ENCODE measurements at places on chromosomes 1 and 21. TPM values are rescaled to one million over a fixed set of nuclear protein-coding genes. Genes with fewer than 3 reads are reported as not detected.

GRCh38 chr1:48784301-48784700 is 7.6 kb upstream of the BEND5 start:
- no peak for DNase-seq

The MROH9 gene
- 0.10 TPM for polyA plus RNA-seq

DNA sequence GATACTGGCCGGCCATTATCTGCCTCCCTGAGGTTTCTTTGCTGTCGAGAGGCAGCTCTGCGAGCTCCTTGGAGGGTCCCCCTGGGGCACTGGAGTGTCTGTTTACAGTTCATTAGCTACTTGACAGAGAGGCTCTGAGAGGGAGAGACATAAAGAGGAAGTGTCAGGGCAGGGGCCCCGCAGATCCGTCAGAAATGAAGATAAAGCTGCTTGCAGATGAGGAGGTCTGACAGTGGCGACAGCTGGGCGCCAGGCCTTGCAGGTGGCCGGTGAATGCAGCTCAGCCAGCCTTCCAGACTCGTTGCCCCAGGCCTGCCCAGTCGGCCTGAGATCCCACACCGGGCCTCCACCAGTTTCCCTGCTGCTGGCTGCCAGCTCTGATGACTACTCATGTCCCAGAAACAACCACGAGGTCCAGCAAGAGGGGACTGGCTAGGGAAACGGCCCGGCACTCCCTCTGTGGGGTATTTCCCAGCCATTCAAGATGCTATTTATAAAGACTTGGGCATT is 84.7 kb downstream of the DISP3 start:
- DNase-seq: no peak

DNA sequence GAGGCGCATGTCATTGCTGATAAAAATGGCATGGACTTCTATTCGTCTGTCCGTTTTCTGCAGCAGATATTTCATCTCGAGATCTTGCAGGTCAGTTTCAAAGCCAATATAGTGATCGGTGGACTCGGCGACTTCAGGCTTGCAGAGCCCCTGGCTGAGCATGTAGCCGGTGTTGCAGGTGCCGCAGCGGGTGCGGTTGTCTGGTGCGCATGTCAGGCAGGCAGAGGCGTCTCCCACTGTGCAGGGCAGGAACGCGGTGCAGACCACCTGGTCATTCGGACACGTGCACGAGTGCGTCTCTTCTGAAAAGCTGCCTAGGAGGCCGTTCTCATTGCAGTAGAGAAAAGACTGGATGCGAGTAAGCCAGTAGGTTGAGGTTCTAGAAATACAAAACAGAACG is 378.9 kb downstream of the BRINP3 start:
- no peak for DNase-seq

The PCSK9 gene
- polyA plus RNA-seq: 0.07 TPM

GRCh38 chr1:114715952-114716303 is 643 bp downstream of the NRAS start:
- DNase-seq: no peak

The AMY1C gene
- not detected for polyA plus RNA-seq

- peak; percentile 72 for DNase-seq
Observed at GRCh38 chr1:184212649-184213314, 161.3 kb downstream of the TSEN15 start.

GRCh38 chr1:17630048-17630830 is 90.7 kb downstream of the ARHGEF10L start:
- no peak for DNase-seq

DNA sequence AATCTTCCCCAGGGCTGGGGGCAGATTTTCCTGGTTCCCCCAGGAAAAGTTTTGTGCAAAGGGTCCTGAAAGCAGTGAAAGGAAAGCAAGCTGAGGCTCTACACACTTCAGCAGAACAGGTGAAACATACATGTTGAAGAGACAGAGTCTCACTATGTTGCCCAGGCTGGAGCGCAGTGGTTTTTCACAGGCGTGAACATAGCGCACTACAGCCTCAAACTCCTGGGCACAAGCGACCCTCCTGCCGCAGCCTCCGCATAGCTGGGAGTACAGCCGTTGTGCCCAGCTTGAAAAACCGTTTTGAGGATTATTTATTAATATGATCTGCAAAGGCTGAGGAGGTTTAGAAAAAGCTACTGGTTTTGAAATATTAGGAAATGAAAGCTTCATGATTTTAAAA is 11.8 kb downstream of the PRDM15 start:
- no peak for DNase-seq

GRCh38 chr1:221598122-221598521 is 143.8 kb downstream of the DUSP10 start:
- DNase-seq: no peak

DNA sequence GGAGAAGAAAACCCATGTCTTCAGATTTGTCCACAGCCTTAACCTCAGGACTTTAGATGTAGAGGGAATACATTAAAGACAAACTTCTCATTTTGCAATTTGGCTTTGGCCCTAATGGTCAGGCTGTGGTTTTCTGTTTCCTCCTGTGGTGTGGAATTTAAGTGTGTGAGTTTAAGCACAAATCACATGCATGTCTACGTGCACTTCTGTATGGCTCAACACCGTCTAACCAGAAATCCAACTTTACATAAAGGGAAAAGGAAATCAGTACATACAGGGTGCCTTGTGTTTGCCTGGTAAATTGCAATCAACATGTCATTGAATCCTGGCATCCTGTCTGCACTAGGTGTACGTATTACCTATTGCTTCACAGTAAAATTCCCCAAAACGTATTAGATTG is 1.2 kb upstream of the ZNF124 start:
- no peak for DNase-seq

DNA sequence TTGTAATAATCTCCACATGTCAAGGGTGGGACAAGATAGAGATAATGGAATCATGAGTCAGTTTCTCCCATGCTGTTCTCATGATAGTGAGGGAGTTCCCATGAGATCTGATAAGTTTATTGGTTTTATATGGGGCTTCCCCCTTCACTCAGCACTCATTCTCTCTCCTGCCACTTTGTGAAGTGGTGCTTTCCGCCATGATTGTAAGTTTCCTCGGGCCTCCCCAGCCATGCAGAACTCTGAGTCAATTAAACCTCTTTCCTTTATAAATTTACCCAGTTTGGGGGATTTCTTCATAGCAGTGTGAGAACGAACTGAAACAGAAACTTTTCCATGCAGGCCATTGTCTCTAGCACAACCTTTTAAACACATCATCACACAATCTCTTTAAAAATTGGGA is 221.5 kb upstream of the BRINP3 start:
- DNase-seq: no peak

DNA sequence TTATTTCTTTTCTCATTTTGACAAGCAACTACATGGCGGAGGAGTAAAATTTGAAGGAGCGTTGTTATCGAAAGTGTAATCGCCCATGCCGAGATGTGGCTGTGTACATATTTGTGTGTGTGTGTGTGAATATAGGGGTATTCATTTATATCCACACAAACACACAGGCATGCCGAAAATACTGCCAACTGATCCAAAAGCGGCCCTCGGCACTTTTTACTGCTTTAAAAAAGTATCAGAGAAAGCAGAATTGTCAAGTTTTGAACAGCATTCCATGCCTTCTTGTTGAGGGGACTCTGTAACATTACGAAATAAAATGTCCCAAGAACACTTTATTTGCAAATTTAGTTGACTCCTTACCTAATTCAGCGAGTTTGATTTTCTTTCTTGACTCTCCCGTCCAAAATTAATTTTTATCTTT is 1.1 kb downstream of the PBX1 start:
- no peak for DNase-seq
